T-helper 1 cell (primary cell): ENCODE measurements at places on chromosomes 3 and 15.

- DNase-seq: no peak
Measured at GRCh38 chr15:78065284-78065872, 12.1 kb downstream of the TBC1D2B start.

DNA sequence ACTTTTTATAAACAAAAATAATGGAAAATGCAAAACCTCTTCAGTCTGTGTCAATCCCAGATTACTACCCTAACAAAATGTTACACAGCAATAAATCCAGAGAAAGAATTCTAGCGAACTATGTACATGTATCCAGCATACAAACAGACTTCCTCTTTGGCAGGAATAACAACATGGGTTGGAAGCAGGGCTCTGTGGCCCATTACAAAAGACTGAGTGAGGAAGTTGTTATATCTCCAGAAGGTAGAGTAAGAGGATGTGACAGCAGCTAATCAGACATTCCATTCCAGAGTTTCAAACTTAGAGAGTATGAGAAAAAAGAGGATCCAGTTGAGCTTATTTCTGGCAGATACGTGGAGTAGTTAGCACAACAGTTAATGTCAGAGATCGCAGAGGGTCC lies 294.0 kb upstream of the PLSCR5 start:
- DNase-seq: no peak

DNA sequence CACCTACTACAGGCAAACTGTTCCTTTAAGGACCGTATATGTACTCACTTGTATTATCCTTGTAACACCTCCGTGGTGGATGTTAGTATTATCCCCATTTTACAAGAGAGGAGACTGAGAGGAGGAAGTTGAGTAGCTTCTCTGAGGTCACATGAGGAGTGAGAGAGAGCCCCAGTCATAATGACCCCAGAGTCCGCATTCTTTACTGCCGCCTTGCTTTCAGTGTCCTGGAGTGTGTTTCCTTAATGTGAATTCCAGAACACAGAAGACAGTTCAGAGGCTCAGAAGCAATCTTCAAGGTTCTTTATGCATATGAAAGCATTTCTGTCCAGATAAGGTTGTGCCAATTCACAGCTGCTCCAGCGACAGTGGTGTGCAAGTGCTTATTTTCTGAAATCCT lies 199.2 kb downstream of the CACNA2D3 start:
- DNase-seq: no peak

DNA sequence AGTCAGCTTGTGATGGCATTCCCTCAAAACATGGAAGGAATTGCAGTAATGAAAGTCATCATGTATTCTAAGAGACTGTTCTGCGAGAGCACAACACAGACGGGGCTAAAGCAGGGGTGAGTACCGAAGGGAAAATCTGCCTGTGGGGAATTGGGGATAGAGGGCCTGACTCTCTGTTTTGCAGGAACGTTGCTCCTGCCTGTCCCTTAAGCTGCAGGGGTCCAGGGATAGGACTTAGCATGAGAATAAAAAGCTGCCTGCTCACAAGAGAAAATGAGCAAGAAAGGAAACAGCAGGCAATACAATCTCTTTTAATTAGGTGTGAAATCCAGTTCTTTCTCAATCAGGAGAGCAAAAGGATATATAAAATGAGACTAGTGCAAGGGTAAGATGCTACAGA lies 62.2 kb downstream of the TIGIT start:
- DNase-seq: no peak

- DNase-seq: no peak
Measured at GRCh38 chr3:106560451-106560966, 691.7 kb upstream of the CBLB start.

DNA sequence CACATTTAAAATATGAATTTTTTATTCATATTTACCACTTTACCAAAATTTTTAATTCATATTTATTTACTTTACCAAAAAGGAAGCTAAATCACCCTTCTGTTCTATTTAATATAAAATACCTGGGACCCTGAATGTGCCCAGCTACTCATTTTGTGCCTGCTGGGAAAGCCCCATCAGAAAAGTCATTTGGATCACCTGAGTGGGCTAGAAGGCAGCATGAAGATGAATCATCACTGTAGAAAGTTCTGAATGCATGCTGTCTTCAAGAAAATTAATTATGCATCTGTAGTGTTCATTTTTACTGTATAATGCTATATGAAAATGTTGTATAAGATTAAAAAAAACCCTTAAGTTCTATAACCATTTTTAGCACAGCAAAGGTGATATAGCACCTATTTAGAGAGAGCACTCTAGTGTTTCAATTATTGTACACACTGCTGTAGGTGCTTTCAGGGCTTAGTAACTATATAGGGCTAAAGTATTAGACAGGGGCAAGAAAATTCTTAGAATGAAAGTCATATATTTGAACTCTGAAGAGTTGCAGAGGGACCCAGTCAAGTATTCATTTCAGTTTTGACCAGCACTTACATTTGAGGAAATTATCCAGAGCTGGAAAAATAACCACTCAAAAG lies 175.1 kb downstream of the NFKBIZ start:
- no peak for DNase-seq

DNA sequence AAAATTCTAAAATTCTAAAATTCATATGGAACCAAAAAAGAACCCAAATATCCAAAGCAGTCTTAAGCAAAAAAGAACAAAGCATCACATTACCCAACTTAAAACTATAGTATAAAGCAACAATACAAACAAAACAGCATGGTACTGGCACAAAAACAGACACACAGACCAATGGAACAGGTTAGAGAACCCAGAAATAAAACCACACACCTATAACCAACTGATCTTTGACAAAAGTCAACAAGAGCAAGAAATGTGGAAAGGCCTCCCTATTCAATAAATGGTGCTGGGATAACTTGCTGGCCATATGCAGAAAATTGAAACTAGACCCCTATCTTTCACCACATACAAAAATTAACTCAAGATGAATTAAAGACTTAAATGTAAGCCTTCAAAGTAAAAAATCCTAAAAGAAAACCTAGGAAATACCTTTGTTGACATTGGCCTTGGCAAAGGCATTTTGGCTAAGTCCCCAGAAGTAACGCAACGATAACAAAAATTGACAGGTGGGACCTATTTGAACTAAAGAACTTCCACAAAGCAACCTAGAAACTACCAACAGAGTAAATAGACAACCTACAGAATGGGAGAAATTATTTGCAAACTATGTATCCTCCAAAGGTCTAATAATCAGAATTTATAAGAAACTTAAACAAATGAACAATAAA lies 56.9 kb downstream of the TTBK2 start:
- no peak for DNase-seq

- DNase-seq: no peak
Measured at GRCh38 chr15:30896211-30896606, 7.5 kb upstream of the FAN1 start.

GRCh38 chr3:40961104-40961857 lies 238.0 kb upstream of the CTNNB1 start:
- no peak for DNase-seq

- DNase-seq: no peak
Measured at GRCh38 chr15:99158626-99159412, 53.9 kb downstream of the SYNM start.

GRCh38 chr3:153853163-153853562 lies 268.0 kb upstream of the ARHGEF26 start:
- DNase-seq: no peak

DNA sequence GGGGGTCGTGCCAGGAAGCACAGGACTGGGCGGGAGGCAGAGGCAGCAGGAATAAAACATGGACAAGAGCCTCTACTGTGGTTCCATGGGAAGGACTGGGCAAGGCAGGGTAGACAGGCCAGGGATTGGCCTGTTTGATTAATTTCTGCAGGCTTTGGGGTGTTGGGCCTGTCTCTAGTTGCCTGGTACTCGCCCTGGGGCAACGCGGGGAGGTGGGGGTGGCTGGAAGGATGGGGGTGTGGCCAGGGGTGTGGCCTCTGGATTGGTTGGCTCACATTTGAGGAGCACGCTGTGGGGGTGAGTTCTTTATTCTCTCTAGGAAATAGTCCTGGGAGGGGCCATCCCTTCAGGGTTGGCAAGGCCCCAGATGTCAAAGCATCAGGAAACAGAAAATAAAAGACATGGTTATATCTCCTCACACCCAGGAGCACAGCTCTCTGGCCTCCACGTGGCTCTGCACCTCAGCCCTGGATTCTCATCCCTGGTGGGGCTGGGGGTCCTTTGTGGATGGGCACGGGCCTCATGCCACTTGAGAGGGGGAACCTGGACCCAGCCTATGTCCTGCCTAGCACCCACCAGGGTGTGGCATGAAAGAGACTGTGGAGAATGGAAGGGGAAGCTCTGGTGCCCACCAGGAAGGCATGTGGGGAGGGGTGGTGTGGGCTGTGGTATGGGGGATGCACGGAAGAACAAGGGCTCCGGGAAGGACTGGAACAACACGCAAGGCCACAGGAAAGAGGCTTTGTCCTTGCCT lies 223.0 kb upstream of the LYSMD4 start:
- DNase-seq: no peak

DNA sequence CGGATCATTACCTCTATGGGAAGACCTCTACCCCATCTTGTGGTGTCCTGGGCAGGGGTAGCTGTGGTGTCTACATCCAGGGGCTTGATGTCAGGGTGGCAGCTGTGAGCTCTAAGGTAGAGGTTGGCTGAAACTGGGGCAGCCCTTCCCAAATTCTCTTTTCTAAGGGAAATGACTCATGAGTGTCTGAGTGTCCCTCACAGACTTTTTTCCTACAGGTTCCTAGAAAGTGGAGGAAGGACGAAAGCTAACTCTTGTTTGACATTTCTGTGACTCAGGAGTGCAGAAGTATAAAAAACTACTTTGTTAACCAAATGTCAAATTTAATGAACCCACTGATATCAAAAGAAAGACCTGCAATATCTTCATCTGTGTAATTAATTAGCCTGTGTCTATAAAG lies 481.5 kb downstream of the PDCD6IP start:
- no peak for DNase-seq

GRCh38 chr3:58573640-58574039 lies 3.6 kb downstream of the FAM107A start:
- no peak for DNase-seq

GRCh38 chr15:61906961-61907752 lies 153.1 kb downstream of the VPS13C start:
- no peak for DNase-seq

GRCh38 chr3:31407665-31408064 lies 125.1 kb upstream of the STT3B start:
- DNase-seq: no peak

- no peak for DNase-seq
Measured at GRCh38 chr3:27669591-27669990, 52.5 kb downstream of the EOMES start.

DNA sequence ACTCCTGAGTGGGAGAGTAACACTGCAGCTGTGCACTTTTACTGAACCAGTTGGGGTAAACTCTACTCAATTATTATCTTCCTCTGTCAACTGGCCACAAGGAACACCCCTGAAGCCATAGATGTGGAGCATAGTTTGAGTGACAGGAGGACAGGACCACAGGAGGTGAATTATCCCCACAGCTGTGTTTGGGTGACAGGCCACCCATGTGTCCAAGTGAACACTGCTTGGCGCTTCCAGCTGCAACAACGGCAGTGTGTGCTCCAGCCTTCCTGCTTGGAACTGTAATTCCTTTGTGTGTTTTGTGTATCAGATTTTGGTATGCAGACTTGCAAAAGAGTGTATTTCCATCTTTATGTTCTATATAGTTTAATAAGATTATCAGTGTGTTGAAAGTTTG lies 20.2 kb upstream of the TSPAN3 start:
- no peak for DNase-seq

- DNase-seq: no peak
Measured at GRCh38 chr3:42690191-42690590, 4.9 kb downstream of the KLHL40 start.

DNA sequence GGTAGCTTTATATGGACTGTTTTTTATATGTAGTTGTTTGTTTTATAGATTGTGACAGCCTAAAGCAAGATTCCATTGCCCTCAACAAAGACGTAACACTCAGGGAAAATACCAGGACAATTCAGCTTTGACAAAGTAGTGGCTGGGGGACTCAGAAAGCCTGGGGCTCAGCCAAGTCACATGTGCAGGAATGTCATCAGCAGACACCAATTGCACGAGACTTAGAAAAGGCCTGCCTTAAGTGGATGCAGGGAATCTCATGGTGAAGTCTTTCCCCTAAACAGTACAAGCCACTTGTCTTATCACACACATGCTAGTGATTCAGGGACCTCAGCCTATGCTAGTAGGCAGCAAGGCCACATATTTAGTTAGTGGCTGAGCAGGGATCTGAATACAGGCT lies 381.8 kb upstream of the THBS1 start:
- no peak for DNase-seq

- no peak for DNase-seq
Measured at GRCh38 chr15:74892931-74893330, 3.1 kb downstream of the MPI start.

GRCh38 chr3:118269537-118270125 lies 765.0 kb downstream of the IGSF11 start:
- DNase-seq: no peak
